ENCODE measurements at places on chromosomes 3 and 15.

DNA sequence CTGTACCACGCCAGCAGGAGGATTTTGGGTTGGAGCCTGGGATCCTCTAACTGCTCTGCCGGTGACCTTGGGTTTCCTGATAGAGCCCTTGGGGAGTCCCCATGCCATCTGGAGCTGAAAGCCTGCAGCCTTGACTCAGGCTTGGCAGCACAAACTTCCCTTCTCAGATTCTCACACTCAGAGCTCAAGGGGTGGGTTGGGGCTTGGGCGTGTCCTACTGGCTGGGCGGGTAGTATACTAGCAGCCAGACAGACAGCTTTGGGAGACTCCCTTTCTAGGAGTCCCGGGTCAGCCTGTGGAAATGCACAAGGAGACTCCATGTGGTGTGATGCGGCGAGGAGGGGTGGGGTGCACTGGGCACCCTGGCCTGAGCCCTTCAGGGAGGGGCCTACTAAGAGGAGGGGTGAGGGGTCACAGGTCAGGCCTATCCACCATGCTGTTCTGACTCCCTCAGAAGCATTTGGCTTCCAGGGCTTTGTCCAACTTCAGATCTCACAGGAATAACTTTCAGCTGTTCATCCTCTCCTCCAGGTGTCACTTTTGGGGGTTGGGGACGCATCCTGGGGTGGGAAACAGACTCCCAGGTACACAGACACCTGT, 21.6 kb upstream of the PLXNA1 start:
- no peak for DNase-seq

DNA sequence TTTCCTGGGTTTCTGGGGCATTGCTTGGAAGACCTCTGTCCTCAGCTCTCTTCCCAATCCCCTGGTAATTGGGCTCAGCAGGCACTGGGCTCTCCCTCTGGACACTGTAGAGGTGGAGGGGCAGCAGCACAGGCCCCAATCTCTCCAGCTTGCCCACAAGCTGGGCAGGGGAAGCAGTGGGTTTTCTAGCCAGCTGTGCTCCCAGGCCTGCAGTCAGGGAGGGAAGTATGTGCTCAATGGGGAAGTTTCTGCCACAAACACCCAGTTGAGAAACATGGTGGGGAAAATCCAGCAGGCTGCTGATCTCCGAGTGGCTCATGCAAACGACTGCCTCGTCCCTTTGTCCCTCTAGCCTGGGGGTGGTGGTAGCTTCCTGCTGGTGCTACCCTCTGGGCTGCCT, 12.8 kb upstream of the RFT1 start:
- DNase-seq = no peak

DNA sequence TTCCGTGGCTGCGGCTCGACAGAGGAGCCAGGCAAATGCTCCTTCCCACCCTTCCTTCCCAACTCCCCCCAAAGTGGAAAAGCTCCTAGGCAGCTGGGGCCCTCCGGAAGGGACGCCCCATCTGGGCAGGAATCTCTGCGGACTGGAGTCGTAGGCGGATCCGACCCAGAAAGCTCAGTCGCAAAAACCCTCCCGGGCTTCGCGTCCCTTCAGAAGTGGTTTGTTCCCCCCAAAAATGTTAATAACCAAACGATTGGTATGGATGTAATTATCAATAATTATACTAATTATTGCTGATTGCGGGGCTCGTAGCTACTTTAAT, 3.8 kb downstream of the RNU6-1 start:
- DNase-seq = no peak

DNA sequence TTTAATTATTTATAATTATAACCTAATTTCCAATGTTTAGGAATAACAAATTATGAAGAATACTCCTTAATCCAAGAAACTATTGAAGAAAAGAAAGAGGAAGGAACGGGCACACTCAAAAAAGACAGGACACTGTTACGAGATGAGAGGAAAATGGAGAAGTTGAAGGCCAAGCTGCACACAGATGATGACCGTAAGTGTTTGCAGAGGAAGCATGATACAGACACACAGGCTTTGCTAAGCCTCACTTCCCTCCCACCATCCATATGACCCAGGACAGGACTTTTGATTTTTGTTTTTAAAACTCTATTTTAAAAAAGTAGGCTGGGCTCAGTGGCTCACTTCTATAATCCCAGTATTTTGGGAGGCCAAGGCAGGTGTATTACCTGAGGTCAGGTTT, 389.4 kb upstream of the TPM1 start:
- DNase-seq = no peak

DNA sequence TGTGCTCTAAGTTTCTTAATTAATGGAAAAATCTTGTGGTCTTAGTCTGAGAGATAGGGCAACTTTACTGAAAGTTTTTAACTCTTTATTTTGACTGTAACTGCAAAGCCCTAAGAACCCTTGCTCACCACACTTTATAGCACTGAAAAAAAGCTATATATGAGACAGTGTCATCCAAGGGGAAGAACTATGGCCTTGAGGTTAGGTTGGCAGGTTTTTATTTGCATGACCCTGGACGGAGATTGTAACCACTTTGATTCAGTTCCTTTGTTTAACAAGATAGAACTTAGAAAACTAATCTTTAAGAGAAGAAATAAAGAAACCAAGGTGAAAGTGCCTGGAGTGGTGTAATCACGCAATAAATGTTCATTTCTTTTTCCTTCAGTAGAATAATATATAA, 30.6 kb upstream of the LYSMD4 start:
- no peak for DNase-seq

Data from islet precursor cell (in vitro differentiated cells).